ENCODE measurements at places on chromosomes 5 and 9. TPM values are rescaled to one million over a fixed set of nuclear protein-coding genes. Genes with fewer than 3 reads are reported as not detected.

GRCh38 chr5:77306531-77306930, 96.1 kb downstream of the PDE8B start:
- no peaks in the 10 kb centered on the region for H3K27me3 ChIP-seq
- no peaks in the 10 kb centered on the region for H3K36me3 ChIP-seq
- no peak overlapping the region for H3K27ac ChIP-seq
- no peak overlapping the region for H3K4me3 ChIP-seq
- H3K4me1 ChIP-seq = no peaks in the 10 kb centered on the region

DNA sequence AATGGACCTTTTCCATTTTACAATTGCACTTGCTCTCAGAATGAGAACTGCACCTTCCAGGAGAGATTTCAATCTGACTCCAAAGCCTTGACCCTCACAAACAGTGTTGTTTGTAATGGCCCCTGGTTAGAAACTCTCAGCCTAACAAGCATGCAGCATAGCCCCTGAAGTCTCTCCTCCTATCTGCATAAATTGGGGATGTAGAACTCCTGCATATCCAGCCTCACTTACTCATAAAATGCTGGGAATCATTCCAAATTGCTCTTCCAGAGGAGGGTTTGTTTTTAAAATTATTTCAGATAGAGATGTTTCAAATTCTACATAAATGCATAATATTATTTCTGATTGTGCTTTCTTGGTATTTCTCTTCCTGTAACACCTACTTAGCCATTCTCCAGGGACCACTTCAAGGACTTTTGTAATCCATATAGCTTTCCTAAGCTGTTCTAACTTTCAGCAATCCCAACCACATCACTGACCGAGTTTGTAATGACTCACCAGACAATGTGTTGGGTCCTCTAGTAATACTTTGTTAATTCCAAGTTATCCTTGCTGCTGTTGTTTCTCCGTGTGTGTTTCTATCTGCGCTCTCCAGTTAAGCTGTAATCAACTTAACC, 143.8 kb upstream of the CCDC152 start:
- no peak overlapping the region for H3K4me3 ChIP-seq
- H3K27me3 ChIP-seq = no peaks in the 10 kb centered on the region
- no peak for DNase-seq
- H3K4me1 ChIP-seq = no peaks in the 10 kb centered on the region
- H3K36me3 ChIP-seq = no peaks in the 10 kb centered on the region

DNA sequence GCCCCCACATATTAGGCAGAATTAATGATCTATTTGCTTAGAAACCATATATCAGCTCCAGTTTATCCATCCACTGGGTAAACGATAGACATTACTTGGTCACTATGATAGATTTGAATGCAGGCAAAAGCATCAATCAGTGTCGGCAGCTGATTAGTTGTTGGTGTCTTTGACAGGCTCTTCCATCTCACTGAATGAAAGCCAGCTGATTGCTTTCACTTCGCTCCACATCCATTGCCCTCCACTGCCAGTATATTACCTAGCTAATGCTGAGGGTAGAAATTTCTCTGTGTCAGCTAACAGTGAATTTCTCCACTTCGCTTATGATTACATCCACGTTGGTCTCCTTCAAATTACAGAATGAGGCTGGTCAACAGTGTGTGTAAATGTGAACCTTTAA, 821.3 kb upstream of the TYRP1 start:
- DNase-seq = no peak
- no peaks in the 10 kb centered on the region for H3K4me1 ChIP-seq
- no peak overlapping the region for H3K4me3 ChIP-seq

DNA sequence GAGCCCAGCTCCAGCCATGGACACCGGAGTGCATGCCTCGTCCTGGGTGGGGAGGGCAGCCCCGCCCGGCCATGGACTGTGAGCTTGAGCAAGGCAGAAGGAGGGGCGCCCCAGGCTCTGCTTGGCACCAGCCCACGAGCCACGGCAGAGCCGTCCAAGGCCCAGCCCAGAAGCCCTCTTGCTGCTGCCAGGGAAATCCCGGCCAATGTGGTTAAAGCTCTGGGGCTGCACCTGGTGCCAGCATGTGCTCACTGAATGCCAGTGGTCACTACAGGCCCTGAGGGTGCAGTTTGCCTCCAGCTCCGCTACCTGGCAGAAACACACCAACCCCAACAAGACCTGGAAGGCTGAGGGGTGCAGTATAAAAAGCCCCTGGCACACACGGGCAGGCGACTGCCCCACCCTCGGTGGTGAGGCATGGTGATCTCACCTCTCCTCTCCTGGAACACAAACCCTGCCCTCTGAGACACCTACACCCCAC, 11.8 kb downstream of the BRD3 start:
- H3K27me3 ChIP-seq = no peaks in the 10 kb centered on the region
- no peak overlapping the region for H3K27ac ChIP-seq
- DNase-seq = no peak
- H3K4me1 ChIP-seq = peaks cover 8% of the 10 kb centered on the region
- H3K36me3 ChIP-seq = peaks cover 23% of the 10 kb centered on the region
- no peak overlapping the region for H3K4me3 ChIP-seq

DNA sequence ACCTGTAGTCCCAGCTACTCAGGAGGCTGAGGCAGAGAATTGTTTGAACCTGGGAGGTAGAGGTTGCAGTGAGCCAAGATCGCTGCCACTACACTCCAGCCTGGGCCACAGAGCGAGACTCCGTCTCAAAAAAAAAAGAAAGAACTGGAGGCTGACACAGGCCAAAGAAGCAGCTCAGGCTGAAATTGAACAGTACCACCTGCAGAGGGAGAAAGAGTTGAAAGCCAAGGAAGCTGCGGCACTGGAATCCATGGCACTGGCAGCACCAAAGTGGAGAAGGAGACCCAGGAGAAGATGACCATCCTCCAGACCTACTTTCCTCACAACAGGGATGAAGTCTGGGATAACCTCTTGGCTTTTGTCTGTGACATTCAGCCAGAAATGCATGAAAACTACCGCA, 11.3 kb upstream of the TMEM141 start:
- H3K27ac ChIP-seq = no peak overlapping the region
- peaks cover 14% of the 10 kb centered on the region for H3K27me3 ChIP-seq
- no peak for DNase-seq
- no peaks in the 10 kb centered on the region for H3K4me1 ChIP-seq
- H3K4me3 ChIP-seq = no peak overlapping the region

DNA sequence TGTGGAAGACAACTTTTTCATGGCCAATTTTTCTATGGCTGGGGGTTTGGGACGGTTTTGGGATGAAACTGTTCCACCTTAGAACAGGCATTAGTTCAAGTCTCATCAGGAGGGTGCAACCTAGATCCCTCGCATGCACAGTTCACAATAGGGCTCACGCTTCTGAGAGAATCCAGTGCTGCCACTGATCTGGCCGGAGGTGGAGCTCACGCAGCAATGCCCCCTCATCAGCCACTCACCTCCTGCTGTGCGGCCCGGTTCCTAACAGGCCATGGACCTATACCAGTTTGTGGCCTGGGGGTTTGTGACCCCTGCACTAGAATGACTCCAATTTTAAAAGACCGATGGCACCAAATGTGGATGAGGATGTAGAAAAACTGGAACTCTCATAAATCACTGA, 127.2 kb upstream of the IER5L start:
- H3K27me3 ChIP-seq = no peaks in the 10 kb centered on the region
- no peak overlapping the region for H3K4me3 ChIP-seq
- no peaks in the 10 kb centered on the region for H3K4me1 ChIP-seq
- no peak for DNase-seq
- no peak overlapping the region for H3K27ac ChIP-seq
- no peaks in the 10 kb centered on the region for H3K36me3 ChIP-seq

DNA sequence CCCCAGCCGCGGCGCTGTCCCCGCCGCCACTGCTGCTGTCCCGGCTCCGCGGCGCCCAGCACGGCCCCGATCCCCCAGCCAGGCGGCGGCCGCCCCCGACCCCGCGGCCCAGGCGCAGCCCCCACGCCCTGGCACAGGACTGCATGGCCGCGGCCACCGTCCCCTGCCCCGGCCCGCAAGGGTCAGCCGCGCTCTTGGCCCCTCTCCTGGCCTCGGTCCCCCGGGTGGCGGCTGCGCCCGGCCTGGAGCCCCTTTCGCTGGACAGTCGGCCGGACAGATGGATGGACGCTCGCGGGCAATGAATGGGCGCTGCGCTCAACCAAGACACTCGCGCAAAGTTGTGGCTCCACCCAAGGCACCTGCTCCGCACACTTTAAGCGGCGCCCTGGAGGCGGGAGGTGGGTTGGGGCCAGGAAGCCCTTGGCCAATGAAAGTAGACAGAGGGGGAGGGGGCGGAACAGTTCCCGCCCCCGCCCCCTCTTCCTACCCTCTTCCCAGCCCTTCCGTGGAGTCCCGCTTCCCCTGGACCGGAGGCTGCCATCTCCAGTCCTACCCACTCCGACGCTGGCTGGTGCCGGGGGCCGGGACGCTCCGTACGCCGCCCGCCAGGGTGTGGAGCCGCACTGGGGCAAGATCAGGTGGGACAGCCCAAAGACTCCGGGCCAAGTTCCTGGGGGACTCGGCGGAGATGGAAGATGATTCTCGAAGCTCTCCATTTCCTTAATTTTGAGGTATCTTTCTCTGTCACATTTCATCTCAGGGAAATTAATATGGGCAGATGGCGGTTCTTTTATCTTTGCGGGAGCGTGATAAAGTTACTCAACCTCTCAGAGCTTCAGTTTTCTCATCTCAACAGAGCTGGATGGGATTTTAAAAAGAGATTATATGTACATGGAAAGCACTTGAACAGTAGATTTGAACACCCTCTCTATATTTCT, at the start of gene GLDC:
TSS of gene GLDC (minus strand) at position 375 of the 938 bp plus-strand sequence. CDS start at position 145, 230 bp downstream.
- peaks cover 37% of the 10 kb centered on the region for H3K27me3 ChIP-seq
- peak; percentile 31 for DNase-seq
- no peaks in the 10 kb centered on the region for H3K36me3 ChIP-seq
- H3K4me3 ChIP-seq = peak within 1 kb of the TSS; percentile 44
- H3K4me1 ChIP-seq = peaks cover 3% of the 10 kb centered on the region
- H3K27ac ChIP-seq = no peak within 1 kb of the TSS

DNA sequence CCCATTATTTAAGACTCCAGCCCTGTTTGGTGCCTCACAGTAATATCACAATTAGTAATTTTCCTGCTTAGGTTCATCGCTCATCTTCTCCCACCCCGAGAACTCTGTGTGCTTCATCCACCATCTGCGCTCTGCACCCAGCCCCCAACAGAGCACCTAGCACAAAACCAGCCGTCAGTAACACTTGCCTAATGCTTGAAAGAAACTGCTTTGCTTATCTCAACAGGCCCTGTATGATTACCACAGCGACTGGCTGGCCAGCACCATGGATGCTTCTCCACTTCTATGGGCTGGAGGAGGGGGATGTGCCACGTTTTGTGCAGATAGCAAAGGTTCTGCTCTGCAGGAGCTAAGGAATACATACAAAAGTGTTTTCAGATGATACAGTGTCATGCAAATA, 166.8 kb downstream of the SPOCK1 start:
- peaks cover 2% of the 10 kb centered on the region for H3K4me1 ChIP-seq
- H3K4me3 ChIP-seq = no peak overlapping the region
- DNase-seq = no peak
- no peaks in the 10 kb centered on the region for H3K27me3 ChIP-seq
- H3K27ac ChIP-seq = no peak overlapping the region

- no peaks in the 10 kb centered on the region for H3K27me3 ChIP-seq
- no peak overlapping the region for H3K27ac ChIP-seq
- no peaks in the 10 kb centered on the region for H3K4me1 ChIP-seq
- DNase-seq = no peak
- H3K36me3 ChIP-seq = no peaks in the 10 kb centered on the region
Measured at GRCh38 chr9:115016344-115016743, 86.0 kb upstream of the TNFSF8 start.

GRCh38 chr5:44740660-44741059, 68.1 kb upstream of the MRPS30 start:
- H3K27ac ChIP-seq = no peak overlapping the region
- DNase-seq = no peak
- H3K27me3 ChIP-seq = no peaks in the 10 kb centered on the region
- no peak overlapping the region for H3K4me3 ChIP-seq
- no peaks in the 10 kb centered on the region for H3K4me1 ChIP-seq

DNA sequence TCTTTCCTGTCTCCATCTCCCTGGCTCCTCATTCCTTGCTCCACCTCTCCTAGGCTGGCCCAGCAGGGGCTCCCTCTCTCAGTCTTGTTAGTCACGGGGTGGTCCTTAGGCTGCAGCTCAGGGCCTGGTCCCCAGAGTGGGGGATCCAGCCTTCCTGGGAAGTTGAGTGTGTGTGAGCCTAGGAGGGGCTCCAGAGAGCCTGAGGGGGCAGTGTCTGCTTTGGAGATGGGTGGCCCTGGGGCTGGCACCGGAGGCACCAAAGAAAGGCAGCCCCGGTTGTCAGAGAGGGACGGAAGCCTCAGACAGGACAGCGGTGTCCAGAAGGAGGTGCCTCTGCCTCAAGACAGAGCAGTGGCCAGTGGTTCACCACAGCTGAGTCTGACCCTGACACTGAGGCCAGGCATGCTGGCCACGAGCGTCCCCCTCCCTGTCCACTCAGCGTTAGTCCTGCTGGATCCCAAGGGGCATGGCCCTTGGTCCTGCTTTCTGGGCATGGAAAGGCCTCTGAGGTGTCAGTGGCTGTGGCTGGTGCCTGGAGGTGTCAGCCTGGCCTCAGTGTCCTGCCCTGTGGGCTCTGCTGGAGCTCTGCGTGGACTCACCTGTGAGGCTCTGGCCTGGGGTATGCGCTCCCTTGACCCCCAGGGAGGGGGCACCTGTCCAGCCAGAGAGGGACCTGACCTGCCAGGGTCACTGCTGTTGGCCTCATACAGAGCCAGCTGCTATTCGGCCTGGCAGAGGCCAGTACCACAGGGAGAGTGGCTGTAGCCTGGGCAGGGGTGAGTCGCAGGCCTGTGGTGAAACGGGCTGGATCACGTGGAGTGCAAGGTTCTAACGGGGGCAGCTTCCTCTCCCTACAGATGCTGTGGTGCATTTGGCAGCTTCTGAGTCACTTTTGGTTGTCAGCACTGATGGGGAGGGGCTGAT, 130.6 kb downstream of the CACNA1B start:
- no peak for DNase-seq
- no peak overlapping the region for H3K27ac ChIP-seq
- no peaks in the 10 kb centered on the region for H3K27me3 ChIP-seq
- H3K4me1 ChIP-seq = no peaks in the 10 kb centered on the region
- no peak overlapping the region for H3K4me3 ChIP-seq

DNA sequence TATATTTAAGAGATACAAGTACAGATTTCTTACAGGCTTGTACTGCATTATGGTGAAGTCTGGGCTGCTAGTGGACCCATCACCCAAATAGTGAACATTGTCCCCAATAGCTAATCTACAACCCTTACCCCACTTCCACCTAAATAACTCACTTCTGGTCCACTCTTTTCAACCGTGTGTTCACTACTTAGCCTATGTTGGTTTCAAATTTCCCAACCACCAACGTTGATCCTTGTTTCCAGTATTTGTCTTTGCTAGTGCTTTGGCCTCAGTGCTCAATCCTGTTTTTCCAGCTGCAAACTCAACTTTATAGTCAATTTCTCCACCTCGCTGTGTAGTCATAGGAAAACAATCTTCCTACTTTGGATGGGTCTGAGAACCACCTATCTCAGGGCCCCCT, 45.3 kb upstream of the TTC39B start:
- H3K27me3 ChIP-seq = no peaks in the 10 kb centered on the region
- DNase-seq = no peak
- no peaks in the 10 kb centered on the region for H3K4me1 ChIP-seq
- no peak overlapping the region for H3K4me3 ChIP-seq
- no peaks in the 10 kb centered on the region for H3K36me3 ChIP-seq
- H3K27ac ChIP-seq = no peak overlapping the region

Gene AGXT2
- not detected for total RNA-seq

Gene IGIP
- 2.4 TPM for total RNA-seq

Gene RMRP
- total RNA-seq = 22,385 TPM

Gene HRCT1
- total RNA-seq = 5.2 TPM

Gene PCAT7
- total RNA-seq = not detected

Gene KLF4
- 1.5 TPM for total RNA-seq

Gene TAS2R1
- not detected for total RNA-seq

Gene GADD45G
- 0.64 TPM for total RNA-seq

Gene PALM2AKAP2
- total RNA-seq = not detected
